ENCODE measurements at places on chromosomes 1 and 21.

- no peak for DNase-seq
These were observed 51.3 kb downstream of the MAST2 start for GRCh38 chr1:45854724-45855123.

DNA sequence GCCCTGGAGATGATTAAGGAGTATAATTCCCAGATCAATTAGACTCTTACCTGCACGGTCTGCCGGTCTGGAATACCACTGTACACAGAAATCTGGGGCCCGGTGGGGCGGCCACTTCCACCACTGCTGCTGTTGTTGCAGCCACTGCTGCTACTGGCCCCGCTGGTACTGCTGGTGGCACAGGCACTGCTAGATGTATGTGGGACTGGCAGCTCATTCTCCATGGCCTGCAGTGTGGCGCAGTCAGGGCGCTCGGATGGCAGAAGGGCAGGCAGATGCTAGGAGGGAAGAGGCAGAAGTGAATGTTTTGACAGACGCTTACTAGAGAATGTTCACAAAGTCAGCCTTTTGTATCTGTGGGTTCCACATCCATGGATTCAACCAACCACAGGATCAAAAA, 54.4 kb upstream of the A3GALT2 start:
- DNase-seq: no peak

DNA sequence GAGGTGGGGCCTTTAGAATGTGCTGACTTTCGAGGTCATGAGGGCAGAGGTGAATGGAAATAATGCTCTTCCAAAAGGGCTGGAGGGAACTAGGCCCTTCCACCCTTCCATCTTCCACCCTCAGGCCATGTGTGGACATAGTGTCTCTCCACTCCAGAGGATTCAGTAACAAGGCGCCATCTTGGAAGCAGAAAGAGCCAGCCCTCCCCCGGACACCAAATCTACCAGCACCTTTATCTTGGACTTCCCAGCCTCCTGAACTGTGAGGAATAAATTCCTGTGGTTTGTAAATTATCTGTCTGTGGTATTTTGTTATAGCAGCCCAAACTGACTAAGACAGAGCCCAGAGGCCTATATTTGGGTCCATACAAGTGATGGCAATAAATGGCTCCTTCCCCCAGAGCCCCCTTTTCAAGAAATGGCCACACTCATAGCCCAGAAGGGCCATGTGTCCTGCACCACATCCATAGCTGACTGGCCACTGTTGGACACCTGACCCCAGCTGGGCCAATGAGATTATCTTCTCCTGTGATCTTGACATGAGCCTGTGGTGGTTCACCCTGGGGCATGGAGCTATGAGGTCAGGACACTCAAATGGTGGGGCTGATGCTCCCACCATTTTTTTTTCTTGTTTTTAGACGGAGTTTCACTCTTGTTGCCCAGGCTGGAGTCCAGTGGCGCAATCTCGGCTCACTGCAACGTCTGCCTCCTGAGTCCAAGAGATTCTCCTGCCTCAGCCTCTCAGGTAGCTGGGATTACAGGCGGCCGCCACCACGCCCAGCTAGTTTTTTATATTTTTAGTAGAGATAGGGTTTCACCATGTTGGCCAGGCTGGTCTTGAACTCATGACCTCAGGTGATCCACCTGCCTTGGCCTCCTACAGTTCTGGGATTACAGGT, 114.9 kb downstream of the RRAGC start:
- DNase-seq: no peak

DNA sequence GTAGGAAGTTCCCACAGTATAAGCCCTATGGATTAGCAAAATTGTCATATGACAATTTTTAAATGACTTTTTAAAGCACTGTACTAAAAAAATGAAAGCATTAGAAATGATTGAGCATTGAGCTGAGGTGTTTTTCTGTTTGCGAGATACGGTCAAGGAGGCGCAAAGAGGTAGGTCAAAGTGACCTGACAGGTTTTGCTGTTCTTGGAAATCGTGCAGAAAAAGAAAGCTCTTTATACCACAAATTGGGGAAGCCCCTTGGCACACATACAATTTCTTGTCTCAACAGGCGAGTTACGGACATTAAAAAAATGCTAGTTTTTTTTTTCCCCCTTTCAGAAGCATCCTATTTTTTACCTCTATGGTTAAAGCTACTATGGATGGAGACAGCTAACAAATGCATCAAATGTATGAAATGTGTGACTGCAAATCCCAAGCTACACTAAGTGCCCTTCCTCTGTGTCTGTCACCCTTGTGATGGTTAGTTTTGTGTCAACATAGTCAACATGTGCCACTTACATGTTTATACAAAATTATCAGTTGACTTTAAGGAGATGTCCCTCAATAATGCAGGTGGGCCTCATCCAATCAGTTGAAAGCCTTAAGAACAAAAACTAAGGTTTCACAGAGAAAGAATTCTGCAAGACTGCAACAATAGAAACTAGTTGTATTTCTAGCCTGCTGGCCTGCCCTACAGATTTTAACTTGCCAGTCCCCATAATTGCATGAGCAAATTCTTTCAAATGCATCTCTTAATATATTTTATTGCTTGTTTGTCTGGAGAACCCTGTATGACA, 29.3 kb downstream of the CRYZ start:
- DNase-seq: no peak

- DNase-seq: no peak
These were observed 59.7 kb downstream of the ERICH3 start for GRCh38 chr1:74613894-74614293.
